ENCODE measurements at places on chromosomes 1 and 21.

- no peak for DNase-seq
Observed at GRCh38 chr1:233647073-233647472, 33.2 kb downstream of the KCNK1 start.

GRCh38 chr1:197065559-197065958, 1.5 kb downstream of the F13B start:
- no peak for DNase-seq

DNA sequence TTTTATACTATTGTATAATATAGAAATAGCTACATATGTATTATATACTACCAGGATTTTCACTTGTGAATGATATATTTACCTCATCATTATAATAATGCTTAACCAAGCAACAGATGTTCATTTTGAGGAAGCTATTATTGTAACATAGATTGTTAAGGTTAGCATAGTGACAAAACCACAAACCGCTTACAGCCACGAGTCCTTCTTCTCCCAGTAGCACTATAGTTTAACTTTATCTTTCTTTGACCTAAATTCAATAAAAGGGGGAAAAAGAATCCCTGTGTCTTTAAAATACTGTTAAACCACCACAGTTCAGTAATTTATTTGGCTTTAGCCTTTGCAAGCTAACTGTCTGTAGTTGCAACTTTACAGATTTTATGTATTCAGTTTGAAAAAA, 1039.4 kb upstream of the B3GALT2 start:
- peak; percentile 50 for DNase-seq

DNA sequence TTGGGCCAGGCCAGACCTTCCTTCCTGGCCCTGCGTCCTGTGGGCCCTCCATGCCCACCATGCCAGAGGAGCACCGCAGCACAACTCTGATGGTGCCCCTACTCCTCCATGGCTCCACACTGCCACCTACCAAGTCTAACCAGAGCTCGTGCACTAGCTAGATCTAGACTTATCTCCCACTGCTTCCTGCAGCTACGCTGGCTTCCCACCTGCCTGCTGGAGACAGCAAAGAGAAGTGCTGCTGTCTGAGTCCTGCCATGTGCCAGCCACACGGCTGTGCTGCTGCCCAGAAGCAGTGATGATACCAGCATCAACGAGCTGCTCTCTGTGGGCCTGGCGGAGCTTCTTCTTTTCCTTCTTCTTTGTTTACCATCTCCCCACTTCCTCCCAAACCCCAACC, 4.5 kb downstream of the GUCA2B start:
- DNase-seq: peak; percentile 46

- peak; percentile 21 for DNase-seq
Observed at GRCh38 chr1:202576816-202577215, 133.4 kb downstream of the SYT2 start.

DNA sequence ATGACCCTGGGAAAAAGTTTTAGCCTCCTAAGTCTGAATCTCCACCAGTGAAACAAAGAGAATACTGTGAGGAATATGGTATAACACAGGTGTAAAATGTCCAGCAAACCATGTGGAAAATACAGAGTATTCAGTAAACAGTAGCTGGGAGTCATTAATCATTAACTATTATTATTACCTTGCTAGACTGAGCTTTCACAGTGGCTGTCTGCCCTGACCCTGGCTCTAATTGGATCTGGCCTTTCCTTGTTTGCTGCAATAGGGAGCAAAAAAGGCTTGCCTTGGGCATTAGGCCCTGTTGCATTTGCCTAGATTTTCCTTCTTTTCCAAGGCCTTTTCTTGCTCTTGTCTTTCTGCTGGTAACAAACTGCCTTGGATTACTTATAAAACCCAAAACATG, 179.1 kb upstream of the BEND5 start:
- no peak for DNase-seq

DNA sequence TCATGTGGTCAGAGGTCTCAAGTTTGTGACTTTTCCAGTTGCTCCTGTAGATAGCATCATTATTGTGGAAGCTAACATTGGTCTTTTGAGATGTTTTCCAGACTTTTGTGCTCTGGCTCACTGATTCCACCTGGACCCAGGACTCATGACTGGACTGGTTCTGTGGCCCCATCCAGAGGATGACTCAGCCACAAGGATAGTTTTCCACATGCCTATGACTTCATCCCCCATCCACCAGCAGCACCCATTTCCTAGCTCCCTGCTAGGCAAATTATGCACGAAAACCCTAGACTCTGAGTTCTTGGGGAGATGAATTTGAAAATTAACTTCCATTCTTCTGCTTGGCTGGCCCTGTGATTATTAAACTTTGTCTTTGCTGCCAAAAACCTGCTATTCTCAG, 949.3 kb downstream of the MRPL39 start:
- DNase-seq: no peak

Data from KG1 (cell line).